BJ (cell line): ENCODE measurements at places on chromosomes 13 and 19.

- DNase-seq, result no peak
Measured at GRCh38 chr19:3146677-3147100, 10.9 kb downstream of the GNA15 start.

DNA sequence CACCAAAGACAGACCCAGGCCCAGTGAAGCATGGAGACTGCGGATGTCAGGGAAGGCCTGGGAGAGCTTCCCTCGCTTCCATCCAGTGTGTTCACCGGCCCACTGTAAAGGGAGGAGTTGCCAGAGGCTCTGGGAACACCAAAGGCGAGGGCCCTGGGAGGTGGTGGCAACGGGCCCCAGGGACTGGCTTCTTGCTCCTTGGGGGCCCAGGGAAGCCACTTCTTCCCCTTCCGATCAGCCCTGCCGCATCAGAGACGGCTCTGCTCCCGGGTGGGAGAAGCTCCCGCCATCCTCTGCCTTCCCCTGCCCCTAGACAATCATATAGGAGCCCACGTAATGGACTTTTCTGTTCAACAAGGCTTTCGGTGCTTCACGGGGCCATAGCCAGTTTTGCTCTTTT, 83.4 kb upstream of the GPR183 start:
- no peak for DNase-seq

DNA sequence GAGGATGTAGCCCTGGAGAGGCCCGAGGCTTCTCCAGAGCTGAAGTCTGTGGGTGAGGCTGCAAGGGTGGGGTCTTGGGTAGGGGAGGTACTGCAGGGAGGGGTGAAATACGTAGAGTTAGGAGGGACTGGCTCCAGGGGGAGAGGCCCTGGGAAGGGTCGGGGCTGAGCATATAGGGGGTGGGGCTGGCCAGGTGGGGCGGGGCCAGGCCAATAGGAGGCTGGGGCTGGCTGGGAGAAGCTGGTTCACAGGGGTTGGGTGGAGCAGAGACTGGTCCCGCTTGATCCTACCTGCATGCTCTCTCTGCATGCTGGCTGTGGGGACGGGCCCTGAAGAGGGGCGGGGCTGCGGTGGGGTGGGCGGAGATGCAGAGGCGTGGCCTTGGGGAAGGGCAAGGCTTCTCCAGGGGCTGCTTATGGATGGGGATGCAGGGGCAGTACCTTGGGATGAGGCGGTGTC, 51.9 kb downstream of the CELF5 start:
- no peak for DNase-seq

DNA sequence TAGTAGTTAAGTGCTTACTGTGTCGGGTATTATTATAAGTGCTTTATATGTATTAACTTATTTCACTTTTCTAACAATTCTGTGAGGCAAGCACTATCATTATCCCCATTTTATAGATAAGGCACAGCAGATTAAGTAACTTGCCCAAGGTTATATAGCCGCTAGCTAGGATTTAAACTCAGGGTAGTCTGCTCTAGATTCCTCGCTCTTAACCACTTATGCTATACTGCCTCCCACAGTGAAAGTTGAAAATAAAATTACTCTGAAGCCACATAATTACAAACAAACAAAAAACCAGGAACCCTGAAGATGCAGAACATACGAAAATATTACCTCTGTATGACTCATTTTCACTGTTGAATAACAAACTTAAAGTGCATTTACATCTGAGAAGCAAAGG, 3.9 kb downstream of the TEX30 start:
- DNase-seq, result no peak

- DNase-seq, result peak; percentile 59
Measured at GRCh38 chr19:31340042-31341025, 8.9 kb downstream of the TSHZ3 start.

DNA sequence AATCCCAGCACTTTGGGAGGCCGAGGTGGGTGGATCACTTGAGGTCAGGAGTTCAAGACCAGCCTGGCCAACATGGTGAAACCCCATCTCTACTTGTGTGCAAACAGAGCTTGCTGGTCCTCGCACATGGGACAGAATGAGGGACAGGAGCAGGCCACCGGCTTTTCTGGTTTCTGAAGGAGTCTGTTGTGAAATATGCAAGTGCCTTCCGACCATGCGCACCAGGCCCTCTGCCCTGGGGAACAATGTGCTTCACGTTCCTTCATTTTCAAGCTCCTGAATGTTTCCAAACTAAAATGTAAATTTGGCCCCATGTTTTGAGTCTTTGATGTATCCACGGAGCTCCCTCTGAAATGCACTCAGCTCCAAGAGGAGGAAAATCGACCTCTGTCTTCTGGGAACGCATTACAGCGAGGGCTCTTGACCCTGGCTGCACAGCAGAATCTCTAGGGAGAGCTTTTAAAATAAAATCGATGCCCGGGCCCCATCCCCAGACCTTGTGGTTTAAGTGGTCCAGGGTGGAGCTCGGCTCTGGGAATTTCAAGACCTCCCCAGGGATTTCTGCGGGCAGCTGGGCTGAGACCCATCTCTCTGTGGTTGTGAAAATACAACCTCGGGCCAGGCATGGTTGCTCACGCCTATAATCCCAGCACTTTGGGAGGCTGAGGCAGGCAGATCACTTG, 9.3 kb upstream of the ACP4 start:
- no peak for DNase-seq

- no peak for DNase-seq
Measured at GRCh38 chr19:21587549-21587948, 82.1 kb downstream of the ZNF429 start.

- no peak for DNase-seq
Measured at GRCh38 chr19:49667473-49667872, 1.7 kb downstream of the BCL2L12 start.

DNA sequence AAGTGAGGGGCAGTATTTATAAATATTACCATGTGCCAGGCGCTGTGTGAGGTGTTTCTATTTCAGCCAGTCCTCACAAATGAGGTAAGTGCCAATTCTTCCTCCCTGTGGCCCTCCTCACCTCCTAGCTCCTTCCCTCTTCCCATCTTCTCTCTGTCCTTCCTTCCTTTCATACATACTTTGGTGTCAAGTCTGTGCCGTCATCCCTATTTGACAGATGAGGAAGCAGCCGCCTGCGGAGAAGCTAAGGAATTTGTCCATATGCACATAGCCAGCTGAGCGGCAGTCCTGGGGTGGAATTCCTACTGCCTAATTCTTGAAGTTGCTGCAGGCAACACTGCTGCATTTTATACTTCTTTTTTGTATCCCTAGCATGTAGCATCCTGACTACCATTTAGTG, 150.8 kb downstream of the B3GLCT start:
- no peak for DNase-seq

DNA sequence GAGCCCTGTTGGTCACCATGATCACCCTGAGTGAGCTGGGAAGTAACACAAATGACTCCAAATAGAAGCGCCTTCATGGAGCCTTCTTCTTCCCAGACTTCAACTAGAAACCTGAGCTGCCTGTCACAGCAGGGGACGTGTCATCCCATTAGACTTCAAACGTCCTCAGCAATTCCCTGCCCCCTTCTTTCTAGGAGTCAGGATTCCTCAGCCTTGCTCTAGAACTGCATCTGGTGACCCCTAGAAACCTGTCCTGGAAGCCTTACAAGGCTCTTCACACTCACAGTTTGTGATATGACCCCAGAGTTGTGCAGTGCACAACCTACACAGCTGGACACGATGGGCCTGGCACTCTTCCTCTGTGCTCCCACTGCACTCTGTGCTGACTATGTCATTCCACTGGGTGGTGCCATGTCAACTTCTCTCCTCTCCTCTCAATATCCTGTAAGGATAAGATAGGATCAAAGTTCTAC, 23.6 kb upstream of the TTYH1 start:
- no peak for DNase-seq

GRCh38 chr19:30419568-30420180, 47.5 kb downstream of the ZNF536 start:
- no peak for DNase-seq

GRCh38 chr19:19871932-19872331, 6.2 kb downstream of the ZNF253 start:
- no peak for DNase-seq

GRCh38 chr19:48867123-48867745, 1.2 kb downstream of the PLEKHA4 start:
- no peak for DNase-seq

GRCh38 chr13:91934354-91934753, 535.9 kb downstream of the GPC5 start:
- no peak for DNase-seq

DNA sequence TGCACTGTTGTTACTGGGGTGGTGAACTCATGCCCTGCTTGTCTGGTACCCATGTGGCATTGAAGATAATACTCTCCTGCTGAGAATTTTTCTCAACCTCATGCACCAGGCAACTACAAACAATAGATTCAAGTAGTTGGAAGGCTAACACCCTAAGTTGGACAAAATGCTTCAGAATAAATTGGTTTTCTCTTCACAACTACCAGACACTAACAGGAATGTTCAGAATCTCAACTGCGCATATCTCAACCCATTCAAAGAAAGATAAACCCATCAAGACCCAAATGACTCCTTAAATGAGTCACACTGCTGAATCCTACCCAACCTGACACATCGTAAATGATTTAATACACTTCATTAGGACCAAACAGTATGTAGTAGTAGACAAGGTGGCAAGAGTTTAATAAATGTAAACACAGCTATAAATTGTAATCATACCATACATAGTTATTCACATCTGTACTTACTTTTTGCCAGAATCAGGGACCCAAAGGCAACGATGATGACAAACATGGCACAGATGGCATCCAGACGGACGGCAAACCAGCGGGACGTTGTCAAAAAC, 227.4 kb downstream of the ABCC4 start:
- DNase-seq, result peak; percentile 46

DNA sequence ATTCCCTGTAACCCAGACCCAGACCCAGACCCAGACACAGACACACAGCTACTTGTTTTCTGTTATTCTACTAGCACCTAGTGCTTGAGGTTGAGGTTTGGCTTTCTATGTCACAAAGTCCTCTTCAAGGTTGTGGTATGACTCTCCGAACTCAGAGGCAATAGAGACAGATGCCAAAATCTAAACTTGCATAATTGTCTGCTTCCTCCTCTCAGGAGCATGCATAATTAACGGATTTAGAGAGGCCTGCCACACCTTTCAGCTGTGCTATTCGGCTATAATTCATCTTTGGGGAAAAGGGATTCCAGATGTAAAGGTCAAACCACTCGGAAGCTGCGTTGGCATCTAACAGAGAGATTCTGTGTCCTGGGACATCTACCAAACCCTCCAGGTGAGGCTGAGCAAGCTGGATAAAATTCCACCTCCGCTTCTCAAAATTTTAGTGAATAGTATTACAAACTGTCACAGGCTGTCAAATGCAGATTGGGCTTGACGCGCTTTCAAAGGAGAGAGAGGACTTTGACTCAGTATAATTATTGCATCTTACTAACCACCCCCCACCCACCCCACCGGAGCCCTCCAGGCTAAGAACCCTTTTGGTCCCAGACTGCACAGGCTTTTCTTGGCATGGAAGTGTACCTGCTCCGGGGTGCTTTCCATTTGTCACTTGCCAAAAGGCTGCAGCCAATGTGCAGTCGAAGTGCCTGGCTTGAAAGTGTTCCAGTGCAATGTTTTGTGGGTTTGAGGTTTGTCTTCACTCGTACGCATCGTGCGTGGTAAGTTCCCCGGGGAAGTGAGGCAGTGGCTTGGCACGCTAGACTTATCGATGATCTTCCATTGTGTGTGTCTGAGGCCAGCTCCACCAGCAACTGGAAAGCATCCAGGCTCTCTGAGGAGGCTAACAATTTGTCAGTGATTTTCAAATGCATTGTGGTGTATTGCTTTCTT, 194.1 kb downstream of the TDRD3 start:
- DNase-seq, result no peak

GRCh38 chr13:73991884-73992283, 142.3 kb downstream of the KLF12 start:
- DNase-seq, result no peak

DNA sequence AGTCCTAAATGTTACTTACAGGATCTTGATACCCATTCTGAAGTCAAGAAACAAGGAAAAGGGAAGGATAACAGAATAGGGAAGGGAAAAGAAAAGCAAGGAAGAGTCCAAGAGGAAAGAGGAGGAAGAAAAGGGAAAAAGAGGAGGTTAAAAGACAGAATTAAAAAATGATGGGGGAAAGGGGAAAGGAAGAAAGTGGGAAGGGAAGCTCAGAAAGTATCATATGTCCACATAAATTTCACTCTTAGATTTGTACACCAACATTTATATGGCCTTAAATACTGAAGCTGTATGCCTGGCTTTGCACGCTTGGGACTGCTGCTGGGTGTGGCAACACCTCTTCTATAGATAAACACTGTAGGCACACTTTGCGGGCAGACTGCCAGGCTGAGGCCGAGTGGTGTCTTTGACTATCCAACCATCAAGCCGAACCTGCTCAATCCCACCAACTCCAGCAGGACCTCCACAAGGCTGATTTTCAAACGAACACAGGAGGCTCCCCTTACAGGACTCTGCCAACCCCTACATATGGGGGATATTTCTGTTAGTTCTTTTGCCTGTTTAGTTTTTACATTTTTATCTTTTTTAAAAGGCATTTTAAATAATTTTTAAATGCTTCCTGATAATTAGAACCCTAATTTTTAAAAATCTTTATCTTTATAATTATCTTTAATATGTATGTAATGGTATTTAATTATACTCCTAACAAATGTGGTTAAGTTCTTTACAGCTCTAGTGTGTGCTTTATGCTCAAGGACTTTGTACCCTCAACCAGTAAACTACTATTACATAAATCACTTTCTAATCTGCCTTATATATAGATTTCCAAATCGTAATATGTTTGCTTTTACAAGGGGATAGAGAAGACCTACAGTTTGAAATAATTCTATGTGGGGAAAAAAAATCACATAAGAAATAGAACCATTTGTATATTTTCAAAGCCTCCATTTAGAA, 154.2 kb downstream of the DIAPH3 start:
- DNase-seq, result no peak

DNA sequence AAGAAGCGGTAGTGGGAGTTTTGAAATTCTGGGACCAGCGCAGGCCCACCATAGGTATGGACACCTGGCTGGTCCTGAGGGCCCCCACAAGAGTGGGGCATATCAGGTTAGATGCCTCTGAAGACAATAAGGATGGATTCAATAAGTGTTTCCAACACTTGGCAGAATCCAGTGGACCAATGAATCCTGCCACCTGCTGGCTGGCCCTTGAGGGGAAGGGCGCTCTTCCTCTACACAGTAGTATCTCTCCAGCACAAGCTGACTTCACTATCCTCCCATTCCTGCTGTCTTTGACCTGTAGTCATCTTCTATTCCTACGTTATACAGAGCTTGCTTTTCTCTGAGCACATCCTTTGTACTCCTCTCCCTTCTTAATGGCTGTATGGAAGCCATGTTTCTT, 199.7 kb upstream of the TSHZ3 start:
- DNase-seq, result no peak

- DNase-seq, result no peak
Measured at GRCh38 chr19:10878253-10878652, 6.9 kb downstream of the CARM1 start.
